ENCODE measurements at places on chromosomes 12 and 14. TPM values are rescaled to one million over a fixed set of nuclear protein-coding genes. Genes with fewer than 3 reads are reported as not detected.

ITGB7 gene
- 0.73 TPM for total RNA-seq

NKX2-1 gene
- total RNA-seq = not detected

SLC10A1 gene
- total RNA-seq = not detected

ANKRD52 gene
- total RNA-seq = 22.7 TPM

NRXN3 gene
- 0.16 TPM for total RNA-seq

GRCh38 chr12:91923864-91924263 lies 221.8 kb downstream of the BTG1 start:
- DNase-seq = no peak

- no peak for DNase-seq
These were observed 420.2 kb downstream of the SLC6A15 start for GRCh38 chr12:84492351-84492883.

- DNase-seq = peak; percentile 41
These were observed 9.8 kb upstream of the RIMKLB start for GRCh38 chr12:8687846-8688601.

GRCh38 chr12:1425396-1425729 lies 169.0 kb downstream of the FBXL14 start:
- no peak for DNase-seq

GRCh38 chr12:131141514-131141913 lies 187.8 kb downstream of the ADGRD1 start:
- DNase-seq = no peak

- no peak for DNase-seq
These were observed 268.1 kb downstream of the CACNA1C start for GRCh38 chr12:2320841-2321240.

GRCh38 chr12:46372544-46373300 lies at the start of gene SLC38A2:
SLC38A2 (minus strand) TSS chr12:46372773; CDS start chr12:46371293, 1,480 bp downstream.
- peak; percentile 97 for DNase-seq

GRCh38 chr12:95548056-95548538 lies 3.2 kb downstream of the USP44 start:
- DNase-seq = no peak

DNA sequence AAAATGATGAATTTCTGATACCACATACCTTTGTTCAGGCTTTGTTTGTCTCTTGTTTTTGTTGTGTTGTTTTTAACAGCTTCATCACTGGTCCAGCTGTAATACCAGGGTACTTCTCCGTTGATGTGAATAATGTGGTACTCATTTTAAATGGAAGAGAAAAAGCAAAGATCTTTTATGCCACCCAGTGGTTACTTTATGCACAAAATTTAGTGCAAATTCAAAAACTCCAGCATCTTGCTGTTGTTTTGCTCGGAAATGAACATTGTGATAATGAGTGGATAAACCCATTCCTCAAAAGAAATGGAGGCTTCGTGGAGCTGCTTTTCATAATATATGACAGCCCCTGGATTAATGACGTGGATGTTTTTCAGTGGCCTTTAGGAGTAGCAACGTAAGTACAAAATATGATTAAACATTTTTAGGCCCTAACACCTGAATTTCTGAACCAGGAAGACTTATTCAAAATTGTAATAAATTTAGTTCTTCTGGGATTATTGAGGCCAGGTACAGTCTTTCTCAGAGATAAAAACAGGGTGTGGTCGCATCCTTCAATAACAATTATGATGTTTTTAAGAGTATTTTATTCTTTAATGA lies 22.4 kb downstream of the RXYLT1 start:
- no peak for DNase-seq

DNA sequence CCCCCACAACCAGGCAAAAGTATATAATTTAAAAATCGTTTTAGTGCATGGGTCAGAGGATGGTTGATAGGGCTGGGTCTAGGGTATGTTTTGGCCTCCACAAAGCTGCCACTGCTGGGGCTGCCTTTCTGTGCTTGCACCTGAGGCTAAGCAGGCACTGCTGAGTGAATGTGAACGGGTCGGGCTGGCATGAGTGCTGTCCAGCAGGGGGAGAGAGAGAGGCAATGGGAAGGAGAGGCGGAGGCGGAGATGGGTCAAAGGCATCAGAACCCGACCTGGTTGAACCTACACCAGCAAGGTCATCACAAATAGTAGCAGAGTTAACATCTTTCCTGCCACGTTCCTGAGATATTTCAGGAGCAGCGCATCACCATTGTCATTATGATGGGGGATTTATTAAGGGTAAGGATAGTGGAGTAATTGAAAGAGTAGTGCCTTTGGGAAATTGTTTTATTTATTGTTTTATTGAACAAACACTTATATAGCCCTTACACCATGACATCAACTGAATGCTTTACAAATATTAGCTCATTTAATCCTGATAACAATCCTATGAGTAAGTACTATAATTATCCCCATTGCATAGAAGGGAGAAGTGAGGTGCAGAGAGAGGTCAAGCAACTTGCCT lies 5.8 kb upstream of the NRXN3 start:
- no peak for DNase-seq

GRCh38 chr12:90163975-90164374 lies 455.3 kb upstream of the ATP2B1 start:
- no peak for DNase-seq

GRCh38 chr14:35471803-35472202 lies 62.2 kb upstream of the INSM2 start:
- no peak for DNase-seq

All from gastrocnemius medialis (tissue), 4 donors.